ENCODE measurements at places on chromosomes 5 and 9.

GRCh38 chr5:107275333-107275732 is 395.4 kb downstream of the EFNA5 start:
- DNase-seq: no peak

DNA sequence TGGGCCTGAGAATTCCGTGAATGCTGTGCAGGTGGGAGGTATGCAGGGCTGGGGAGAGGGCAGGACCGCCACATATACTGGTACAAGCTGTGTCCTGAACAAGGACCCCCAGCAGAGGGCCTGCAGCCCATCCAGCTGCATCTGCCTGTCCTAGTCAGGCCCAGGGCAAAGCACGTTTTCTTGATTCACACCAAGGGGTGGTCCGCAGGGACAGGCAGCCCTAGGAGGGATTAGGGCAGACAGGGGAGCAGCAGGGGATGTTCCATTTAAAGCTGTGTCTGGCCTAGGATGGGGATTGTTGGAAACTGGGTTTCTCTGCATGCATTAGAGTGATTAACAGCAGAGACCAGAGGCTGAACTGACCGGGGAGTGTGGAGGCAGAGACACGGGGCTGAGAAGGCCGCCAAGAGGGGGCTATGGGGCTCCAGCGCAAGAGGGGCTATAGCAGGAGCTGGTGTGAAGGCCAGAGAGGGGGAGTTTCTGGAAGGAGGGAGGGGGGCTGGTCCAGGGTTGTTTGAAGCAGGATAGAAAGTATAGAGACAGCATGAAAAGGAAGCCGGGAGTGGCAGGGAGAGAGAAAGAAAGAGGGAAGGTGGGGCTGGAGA is 2.7 kb downstream of the GRM6 start:
- DNase-seq: no peak

- DNase-seq: no peak
These were observed 3.9 kb downstream of the RGS14 start for GRCh38 chr5:177361418-177362291.

- no peak for DNase-seq
These were observed 647 bp downstream of the PDE8B start for GRCh38 chr5:77210964-77211690.

DNA sequence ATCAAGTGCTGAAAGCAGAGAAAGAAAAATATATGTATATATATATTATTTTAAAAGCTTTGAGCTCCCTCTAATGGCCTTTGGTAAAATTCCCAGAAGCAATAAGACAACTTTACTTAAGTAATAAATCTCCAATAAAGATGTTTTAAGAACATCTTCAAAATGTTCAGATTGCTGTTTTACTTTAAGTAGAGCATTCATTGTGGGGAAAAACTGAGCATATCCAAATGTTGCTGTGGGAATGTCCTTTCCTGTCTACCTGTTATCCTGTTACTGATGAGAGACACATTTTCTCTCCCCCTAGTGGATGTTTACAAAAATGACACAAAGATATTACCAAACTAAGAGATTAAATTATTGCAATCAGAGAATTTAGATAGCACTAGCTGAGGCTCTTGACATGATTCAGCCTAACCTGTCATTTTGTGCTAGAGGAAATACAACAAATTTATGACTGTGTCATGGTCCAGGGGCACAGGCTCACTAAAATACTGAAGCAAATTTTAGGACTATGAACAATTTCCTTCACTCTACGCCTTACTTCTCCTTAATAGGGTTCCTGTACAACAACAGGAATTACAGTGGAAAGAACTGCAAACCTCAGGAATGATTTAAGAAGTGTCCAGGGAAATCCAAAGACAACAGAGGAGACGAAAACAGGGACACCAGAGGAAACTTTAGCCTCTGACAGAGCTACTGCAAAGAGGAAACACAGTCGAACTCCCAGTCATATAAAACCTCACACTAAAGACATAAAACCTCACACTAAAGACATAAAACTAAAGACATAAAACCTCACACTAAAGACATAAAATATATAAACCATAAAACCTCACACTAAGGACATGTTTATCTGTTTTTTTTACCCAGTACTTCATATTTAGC is 24.3 kb upstream of the PRRC1 start:
- DNase-seq: no peak

DNA sequence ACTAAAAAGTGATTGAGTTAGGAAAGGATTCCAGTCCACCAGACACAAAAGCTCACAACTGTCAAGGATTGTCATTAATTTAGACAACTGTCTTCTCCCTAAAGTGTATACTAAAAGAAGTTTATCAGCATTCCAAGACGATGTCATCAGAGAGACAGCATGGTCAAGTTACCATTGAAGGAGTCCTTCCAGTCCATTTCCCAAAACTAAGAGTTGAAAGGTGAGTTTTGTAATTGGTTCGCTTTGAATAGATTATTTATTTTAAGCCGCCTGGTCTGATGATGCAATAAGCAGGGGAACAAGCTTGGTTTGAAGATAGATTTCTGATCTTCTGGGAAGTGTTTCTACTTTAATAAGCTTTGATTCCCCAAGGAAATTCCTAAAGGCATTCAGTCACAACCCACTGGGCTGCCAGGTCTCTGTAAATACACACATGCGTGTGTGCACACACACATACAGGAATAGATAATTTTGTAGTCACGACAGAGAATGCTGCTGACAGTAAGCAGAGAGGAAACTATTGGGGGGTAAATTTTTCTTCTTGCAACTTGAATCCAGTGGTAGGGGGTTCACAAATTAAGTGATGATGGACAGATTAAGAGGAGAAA is 234.8 kb downstream of the PIK3R1 start:
- no peak for DNase-seq

DNA sequence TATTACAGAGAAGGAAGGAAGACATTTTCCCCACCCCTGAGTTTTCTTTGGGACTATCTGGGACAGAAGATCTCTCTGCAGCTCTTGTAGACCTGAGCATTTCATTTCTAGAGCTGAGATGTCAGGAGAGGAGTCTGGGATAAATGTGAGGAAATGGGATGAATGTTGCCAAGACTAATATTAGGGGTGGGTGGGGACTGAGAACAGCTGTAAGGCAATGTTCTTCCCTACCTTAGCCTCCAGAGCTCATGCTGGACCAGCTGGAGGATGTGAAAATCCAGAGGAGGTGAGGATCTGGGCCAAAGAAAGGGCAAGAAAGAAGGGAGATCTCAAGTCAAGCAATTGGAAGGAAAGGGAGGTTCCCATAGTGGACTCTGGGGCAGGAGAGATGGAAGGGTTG is 23.1 kb upstream of the FOXD1 start:
- DNase-seq: no peak

GRCh38 chr5:180824630-180825476 is 22.2 kb upstream of the MGAT1 start:
- no peak for DNase-seq

GRCh38 chr9:27749838-27750237 is 176.6 kb upstream of the C9orf72 start:
- DNase-seq: no peak

DNA sequence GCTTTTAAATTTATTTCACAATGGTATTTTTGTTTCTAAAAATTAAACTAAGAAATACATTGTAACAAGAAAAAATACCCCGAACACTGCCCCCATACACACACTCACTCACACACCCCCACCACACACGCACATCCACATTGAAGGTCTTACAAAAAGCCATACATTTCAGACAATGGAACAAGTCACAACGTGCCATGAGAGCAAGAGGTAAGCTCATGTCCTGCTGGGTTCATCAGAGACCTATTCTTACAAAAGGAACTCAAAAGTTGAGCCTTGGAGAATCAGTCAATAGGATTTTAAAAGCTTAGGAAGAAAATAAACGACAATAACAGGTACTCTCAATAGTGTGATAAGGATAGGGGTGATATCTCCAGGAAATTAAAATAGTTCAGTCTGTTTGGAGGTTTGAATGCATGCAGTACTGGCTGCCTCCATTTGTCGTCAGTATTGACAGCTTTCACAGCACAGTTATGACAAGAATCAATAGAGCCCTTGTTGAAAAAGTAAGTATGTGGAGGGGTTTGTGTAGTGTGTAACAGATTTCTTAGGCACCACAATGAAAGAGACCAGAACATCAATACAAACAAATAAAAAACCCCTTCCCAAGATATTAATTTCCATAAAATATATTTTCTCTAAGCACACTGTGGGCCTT is 1826.2 kb upstream of the CDH6 start:
- DNase-seq: no peak

DNA sequence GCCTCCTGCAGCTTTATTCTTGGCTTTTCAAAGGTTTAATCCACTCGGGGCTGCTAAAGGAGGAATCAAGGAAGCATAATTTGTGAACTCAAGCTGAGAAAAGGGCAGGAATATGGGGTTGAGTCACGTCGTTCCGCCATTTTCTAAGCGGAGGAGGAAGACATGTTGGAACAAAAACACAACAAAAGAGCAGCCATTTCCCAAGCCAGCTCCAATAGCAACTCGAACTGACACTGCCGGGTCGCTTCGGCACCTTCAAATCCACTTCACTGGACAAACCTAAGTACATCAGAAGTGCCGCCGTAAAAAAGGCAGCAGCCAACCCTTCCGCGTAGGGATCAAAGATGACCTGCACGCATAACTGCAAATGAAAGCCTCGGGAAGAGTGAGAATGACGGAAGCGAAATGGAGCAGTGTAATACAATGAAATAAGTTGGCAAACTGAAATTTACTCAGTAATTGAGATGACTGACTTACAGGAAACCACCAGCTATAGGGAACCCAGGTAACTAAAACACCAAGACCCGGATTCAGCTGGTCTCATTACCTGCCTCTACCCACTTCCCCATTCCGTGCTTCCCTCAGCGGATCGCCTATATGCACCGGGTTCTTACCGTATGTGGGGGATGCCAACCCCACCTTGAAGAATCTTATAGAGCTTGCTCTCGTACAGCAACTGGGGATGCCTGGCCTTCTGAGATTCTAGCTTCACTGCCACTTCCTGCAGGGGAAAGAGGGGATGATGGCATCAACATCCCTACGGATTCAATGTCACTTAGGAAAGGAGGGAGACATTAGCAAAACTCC is 1.6 kb downstream of the CSNK1A1 start:
- no peak for DNase-seq

DNA sequence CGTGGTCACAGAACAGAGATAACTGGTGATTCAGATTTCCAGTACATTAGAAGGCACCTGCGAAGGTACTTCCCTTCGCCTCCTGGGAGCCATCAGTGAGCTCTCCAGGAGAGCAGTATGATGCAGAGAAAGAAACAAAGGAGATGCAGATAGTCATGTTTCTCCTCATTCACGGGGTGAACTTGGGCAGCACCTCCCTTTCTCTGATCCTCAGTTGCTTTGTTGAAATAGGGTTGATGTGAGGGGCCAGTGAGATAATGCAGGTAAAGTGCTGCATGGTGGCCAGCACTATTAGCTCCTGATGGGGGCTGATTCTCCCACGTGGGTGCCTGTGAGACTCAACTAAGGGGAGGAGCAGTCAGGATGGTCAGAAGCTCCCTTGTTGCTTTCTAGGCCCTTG is 46.6 kb upstream of the ZNF169 start:
- no peak for DNase-seq

- DNase-seq: no peak
These were observed 94.4 kb downstream of the TMEM215 start for GRCh38 chr9:32877639-32878217.

DNA sequence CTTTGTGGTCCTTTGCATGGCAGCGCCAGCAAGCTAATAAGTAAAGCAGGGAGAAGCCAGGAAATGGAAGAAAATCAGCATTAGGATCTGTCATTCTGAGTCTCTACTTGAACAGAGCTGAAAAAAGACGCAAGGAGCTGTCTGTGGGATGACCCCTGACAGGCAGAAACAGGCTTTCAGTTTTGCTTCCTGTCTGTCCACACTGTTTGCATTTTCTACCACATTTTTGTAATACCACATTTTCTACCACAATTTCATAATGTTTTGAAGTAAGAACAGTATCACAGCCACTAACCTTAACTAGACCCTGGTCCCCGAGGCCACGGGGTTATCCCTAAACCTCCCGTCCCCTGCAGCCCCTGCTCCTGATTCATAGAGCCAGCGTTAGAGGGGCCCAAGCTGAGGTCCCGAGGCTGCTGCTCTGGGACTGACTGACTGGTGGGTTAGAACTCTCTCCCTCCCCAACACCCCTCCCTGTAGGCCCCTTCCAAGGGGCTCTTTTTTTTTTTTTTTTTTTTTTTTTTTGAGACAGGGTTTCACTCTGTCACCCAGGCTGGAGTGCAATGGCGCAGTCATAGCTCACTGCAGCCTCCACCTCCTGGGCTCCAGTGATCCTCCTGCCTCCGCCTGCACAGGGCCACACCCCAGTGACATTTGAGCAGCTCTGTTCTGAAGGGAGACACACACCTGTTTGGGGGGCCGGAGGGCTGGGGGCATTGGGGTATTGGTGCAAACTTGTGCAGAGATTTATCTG is 4.0 kb upstream of the CLIC3 start:
- no peak for DNase-seq
